Fibroblast of skin of left quadriceps (primary cell): ENCODE measurements at places on chromosomes 6 and 20.

DNA sequence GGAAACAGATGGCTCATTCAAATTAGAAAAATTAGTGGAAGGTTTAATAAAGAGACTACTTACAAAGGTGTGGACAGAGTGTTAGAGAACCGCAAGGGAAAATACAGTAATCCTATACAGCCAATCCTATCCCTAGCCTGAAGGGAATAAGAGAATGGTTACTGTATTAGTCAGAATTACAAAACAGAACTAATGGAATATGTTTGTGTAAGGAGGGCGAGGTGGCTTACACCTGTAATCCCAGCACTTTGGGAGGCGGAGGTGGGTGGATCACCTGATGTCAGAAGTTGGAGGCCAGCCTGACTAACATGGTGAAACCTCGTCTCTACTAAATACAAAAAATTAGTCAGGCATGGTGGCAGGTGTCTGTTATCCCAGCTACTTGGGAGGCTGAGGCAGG, 16.3 kb upstream of the TRPC4AP start:
- DNase-seq: no peak

- no peak for DNase-seq
Observed at GRCh38 chr6:36873612-36874442, 776 bp downstream of the PPIL1 start.

DNA sequence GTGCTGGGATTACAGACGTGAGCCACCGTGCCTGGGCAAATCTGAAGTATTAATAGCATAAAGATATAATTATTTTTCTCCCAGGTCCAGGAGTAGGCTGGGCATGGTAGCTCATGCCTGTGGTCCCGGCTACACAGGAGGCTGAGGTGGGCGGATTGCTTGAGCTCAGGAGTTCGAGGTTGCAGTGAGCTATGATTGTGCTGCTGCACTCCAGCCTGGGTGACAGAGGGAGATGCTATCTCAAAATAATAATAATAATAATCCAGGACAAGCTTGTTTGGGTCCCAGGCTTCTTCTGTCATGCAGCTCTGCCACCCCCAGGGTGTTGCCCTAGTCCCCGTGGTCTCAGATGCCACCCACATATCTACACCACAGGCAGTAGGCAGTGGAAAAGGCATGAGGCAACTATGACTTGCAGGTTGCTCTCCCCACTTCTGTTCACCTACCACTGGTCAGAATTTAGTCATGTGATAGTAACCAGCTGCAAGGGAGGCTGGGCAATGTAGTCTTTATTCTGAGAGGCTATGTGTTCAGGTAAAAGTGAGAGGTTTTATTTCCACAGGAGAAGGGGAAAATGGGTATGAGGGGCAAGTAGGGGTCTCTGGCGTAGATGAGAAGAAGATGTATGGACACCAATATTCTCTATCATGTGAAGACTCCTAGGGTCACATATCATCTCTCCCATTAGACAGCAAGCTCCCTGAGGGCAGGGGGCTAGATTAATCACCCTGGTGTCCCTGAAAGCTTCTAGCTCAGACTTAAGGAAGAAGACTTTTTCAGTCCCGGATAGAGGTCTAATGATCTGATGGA, 25.7 kb downstream of the TCF15 start:
- no peak for DNase-seq

- no peak for DNase-seq
Observed at GRCh38 chr6:14597090-14597489, 479.5 kb downstream of the CD83 start.

DNA sequence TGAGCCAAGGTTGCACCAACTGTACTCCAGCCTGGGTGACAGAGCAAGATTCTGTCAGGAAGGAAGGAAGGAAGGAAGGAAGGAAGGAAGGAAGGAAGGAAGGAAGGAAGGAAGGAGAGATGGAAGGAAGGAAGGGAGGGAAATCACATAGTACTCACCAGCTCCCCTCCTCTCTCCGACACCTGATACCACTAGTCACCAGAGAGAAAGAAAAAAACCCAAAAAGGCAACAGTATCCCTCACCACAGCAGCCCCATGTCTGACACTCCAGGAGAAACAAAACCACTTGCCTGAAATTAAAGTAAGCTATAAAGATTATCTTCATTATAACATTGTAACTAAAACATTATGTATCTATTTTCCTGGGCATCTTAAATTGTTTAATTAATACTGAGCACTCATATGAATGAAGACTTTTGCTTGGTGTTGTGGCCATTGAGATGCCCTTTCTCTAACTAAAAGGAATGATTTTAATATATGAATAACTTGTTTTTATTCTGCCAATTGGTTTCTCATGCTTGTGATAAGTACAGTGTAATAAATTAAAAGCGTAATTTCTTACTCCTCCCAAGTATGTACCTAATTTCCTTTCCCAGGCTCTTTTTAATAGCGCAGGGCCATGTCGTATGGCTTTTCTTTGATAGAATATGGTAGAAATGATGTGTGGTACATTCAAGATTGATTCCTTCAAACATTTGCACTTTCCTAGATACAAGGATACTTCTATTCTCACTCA, 390.0 kb downstream of the MMUT start:
- no peak for DNase-seq

GRCh38 chr20:48489046-48489463, 338.7 kb downstream of the PREX1 start:
- DNase-seq: no peak

GRCh38 chr6:134063966-134064445, 11.6 kb upstream of the SLC2A12 start:
- DNase-seq: no peak

DNA sequence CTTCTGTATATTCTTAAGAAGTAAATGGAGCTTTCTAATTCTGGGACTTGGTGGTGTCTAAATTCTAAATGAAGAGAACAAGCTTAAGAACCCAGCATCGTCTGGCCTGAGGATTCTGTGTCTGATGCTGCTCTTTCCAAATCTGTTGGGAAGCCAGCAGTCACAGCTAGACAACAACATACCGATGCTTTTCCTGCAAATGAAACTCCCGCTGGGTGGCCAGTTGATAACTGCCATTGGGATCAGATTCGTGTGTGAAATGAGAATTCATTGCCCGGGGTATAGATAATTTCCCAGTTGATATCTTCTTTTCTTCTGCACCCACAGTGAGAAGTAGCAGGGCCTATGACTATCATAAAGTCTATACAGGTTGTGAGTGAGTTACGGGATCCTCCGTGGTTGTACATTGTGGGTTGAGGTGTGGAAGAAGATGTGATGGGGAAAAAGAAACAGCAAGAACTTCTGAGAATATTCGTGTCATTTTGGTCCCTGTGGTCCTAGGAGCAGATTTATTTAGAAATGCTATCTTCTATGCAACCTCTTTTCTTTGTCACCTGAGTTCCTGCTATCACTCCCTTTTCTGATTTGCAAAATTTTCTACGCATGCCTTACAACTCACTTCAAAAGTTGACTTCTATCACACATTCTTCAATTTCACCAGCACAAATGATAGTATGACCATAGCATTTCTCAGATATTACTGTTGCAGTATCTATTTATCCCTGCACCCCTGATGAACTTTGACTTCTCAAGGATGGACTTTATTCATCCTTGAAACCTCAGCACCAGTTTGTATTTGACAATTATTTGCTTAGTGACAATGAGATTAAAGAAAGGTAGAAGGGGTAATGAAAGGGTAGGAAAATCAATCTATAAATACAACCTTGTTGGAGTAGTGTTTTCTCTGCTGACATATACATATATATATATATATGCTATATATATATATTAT, 10.4 kb downstream of the NOX3 start:
- no peak for DNase-seq

DNA sequence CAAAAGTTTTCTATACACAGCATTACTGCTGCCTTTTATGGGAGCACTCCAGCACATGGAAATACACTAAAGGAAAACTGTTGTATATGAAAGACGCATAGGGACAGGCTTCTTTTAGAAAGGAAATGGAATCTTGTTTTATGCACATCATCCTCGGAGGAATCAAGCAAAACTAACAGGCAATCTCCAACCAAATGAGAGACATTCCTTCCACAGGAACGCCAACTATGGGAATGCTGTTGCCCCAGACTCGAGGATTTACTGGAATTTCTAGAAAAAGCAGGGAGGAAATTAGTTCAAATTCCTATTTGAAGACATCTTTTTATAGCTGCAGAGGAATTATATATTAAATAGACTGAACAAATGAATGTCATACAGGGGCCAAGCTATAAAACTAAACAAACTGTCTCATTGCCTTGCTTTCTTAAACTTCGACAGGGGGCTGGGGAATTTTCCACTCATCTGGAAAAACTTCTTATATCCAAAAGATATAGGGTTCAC, 52.2 kb downstream of the LYRM4 start:
- DNase-seq: peak; percentile 74

GRCh38 chr6:12956991-12957320, 240.4 kb downstream of the PHACTR1 start:
- no peak for DNase-seq

- no peak for DNase-seq
Observed at GRCh38 chr20:2640899-2641298, 11.5 kb upstream of the NOP56 start.

DNA sequence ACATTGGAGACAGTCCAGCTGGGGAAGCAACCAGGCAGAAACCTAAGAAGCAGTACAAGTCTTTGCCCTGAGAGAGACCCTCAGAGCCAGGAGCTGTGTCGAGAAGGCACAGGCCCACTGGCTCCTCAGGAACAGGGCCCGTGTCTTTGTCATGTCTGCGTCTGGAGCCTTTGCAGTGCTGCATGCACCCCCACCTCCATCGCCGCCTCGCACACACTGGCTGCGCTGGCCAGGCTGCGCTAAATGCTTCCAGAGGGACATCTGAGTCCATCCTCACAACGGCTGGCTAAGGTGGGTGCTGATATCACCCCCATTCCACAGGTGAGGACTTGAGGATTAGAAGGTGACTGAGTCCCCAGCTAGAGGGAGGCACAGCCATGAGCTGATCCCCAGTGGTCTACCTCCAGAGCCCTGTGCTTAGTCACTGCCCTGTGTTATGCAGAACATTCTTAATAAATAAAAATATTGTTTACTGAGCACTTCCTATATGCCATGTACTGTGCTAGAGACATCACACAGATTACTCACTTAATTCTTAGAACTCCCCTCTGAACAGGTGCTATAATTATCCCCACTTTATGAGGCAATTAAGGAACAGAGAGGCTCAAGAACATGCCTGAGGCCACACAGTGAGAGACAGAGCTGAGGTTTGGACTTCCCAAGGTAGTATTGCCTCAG, 27.6 kb downstream of the GABRR2 start:
- DNase-seq: no peak

GRCh38 chr20:23669866-23670265, 19.0 kb downstream of the CST4 start:
- no peak for DNase-seq

DNA sequence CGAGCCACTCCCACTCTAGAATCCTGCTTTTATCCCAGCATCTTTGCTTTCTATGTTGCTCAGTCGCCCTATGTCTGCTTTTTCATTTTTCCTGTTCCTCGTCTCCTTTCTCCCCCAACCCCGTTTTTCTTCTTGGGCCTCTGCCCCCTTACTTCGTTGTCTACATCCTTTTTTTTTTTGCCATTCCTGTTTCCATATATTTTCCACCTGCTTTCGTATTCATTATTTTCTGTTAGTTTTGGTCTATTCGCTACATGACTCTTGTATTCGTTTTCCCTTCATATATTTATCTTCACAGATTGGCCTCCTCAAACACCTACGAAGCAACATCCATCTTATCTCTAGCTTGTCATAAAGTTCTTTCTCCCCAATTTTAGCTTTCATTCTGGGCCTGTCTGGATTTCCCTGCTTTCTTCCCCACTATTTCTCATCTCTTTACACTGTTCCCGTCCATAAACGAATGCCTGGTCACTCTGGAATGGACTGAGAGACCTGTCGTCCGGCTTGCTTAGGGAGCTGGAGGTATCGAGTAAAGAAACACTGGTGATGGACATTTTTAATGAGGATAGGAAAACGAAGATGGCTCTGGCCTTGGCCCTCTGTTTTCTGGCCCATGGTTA, 915 bp downstream of the PRRC2A start:
- no peak for DNase-seq

- DNase-seq: peak; percentile 35
Observed at GRCh38 chr6:125554456-125554855, 195.0 kb upstream of the HEY2 start.

- peak; percentile 50 for DNase-seq
Observed at GRCh38 chr20:45157962-45158361, 16.7 kb upstream of the PI3 start.

- DNase-seq: no peak
Observed at GRCh38 chr6:110567957-110568696, 91.7 kb upstream of the SLC22A16 start.

GRCh38 chr6:129539032-129539431, 170.9 kb downstream of the ARHGAP18 start:
- no peak for DNase-seq

DNA sequence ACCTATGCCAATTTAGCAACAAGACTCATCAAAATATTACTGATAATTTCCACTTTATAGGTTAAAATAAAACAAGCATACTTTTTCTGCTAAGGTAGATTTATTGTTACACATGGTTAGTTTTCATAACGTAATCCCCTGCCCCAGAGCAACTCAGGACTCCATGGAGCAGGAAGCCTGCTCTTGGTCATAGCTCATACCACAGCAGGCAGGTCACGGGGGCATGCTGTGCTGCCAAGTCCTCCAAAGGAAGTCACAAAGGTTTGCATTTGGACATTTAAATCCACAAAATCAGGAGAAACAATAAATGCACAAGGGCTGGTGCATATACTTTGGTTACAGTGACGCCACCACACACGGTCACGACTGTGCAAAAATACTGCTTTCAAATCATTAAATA, 12.5 kb downstream of the GZF1 start:
- DNase-seq: no peak

DNA sequence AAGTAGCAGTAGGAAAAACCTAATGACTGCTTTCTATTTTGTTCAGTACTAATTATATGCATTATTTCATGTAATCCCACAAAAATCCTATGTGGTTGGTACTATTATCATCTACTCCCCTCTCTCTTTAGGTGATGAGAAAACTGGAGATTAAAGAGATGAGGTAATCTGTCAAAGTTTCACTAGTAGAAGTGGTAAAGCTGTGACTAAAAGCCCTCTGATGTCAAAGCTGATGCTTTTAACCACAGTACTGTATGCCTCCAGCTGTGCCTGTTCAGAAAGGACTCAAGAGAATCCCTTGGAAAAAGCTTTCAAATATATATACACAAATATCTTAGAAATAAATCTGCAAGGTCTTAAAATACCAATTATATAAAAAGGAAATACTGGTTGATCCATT, 38.0 kb downstream of the PHIP start:
- DNase-seq: no peak

GRCh38 chr6:152309006-152309405, 328.2 kb downstream of the SYNE1 start:
- no peak for DNase-seq

GRCh38 chr6:63066055-63066704, 145.1 kb upstream of the FKBP1C start:
- no peak for DNase-seq

DNA sequence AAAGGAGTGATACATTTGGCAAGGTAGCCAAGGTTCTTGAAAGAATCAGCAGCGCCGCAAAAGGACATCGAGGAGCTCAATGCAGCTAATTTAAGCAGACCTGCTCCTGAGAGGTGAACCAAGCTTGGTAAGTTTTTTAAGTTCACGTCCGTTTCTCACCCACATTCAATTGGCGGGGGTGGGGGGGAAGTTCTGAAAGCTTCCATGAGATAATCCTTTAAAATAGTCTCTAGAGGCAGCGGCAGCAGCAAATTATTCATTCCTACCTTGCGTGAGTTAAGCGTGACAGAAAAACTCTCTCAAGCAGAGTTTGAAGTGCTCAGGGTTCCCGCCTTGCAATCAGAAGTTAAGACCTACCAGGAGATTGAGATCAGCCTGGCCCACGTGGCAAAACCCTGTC, 97.3 kb upstream of the NHSL1 start:
- DNase-seq: no peak
